ENCODE measurements at places on chromosomes 3 and 15. TPM values are rescaled to one million over a fixed set of nuclear protein-coding genes. Genes with fewer than 3 reads are reported as not detected.

The RTP1 gene
- total RNA-seq: not detected

The SLITRK3 gene
- not detected for total RNA-seq

The TMEM108 gene
- total RNA-seq: 2.1 TPM

The PYGO1 gene
- 6.8 TPM for total RNA-seq

The DPPA2 gene
- not detected for total RNA-seq

The ACP3 gene
- 1.8 TPM for total RNA-seq

The HCLS1 gene
- 0.92 TPM for total RNA-seq

The LMAN1L gene
- not detected for total RNA-seq

The MCTP2 gene
- 6.3 TPM for total RNA-seq

The ASB14 gene
- total RNA-seq: not detected

The C3orf52 gene
- 42.9 TPM for total RNA-seq

The CASR gene
- 0.04 TPM for total RNA-seq

The ARHGAP11A gene
- 7.5 TPM for total RNA-seq

The NR2F2 gene
- 22.9 TPM for total RNA-seq

The ALDH1A2 gene
- 29.7 TPM for total RNA-seq
